ENCODE measurements at places on chromosomes 1 and 21.

DNA sequence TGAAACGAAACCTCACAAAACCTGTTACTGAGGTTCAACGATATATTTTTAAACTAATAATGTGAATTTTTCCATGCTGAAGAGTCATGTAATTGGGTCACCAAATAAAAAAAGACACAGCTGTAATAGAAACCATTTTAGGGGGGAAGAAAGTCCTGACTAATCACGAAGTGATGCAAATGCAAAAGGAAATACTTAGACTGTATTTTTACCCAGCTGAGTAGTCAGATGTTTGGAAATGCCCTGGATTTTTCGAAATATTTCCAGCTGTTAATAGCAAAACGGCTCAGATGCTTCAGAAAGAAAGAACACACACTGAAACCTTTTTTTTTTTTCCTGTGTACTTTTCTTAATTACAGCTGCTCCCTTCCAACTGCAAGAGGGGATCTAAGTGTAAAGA is 210.3 kb downstream of the SETD4 start:
- no peak for DNase-seq

DNA sequence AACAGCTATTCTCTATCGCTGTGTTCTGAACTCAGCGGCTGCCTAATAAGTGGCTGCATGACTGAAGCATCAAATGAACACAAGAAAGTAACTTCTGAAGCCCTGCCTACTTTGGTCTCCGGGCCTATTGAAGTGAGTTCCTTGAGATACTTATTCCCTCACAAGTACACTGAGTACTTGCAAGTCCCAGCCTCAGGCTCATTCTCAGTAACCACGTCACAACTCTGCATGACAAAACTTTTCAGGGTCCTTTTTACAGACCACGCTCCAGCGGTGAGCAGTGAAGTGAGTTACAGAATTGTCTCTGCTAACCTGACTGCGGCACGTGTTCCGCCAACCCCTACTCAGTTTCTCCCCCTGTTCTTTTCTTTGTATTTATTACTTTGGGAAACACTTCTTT is 1342.7 kb upstream of the ADGRL4 start:
- DNase-seq = no peak

DNA sequence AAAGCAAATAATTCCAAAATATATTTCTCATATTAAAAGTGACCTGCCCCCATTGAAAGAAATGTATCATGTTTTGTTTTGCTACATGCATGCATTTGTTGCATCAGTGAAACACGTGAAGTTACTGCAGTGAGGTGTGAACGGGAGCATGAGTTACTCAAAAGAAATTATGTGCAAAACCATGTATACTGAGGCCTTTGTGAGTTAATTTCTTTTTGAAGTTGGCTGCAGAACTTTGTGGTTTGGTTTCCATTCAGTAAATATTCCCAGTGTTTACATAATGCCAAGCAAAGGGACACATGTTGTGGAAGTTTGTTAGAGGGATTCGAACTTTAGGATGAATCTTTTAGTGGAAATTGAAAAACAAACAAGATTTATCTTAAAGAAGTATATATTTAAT is 619.4 kb upstream of the ADAMTS5 start:
- no peak for DNase-seq

GRCh38 chr1:2319291-2319690 is 72.1 kb downstream of the MORN1 start:
- no peak for DNase-seq

DNA sequence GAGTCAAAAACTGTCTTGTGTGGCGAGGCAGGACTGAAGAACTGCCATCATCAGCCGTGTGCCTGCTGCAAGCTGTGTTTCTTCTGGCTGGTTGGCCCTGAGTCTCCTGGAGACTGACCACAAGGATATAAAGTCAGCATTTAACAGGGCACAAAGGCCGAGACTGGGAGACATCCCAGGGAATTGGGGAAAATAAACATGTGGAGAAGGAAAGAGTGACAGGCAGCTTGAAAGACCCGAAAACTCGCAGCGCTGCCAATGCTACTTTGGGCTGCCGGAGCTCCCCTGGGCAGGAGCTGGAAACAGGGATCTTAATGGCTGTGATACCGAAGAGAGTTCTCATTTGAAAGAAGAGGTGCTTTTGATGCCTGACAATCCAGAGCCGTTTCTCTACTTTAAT is 125.3 kb upstream of the HMGB4 start:
- no peak for DNase-seq

DNA sequence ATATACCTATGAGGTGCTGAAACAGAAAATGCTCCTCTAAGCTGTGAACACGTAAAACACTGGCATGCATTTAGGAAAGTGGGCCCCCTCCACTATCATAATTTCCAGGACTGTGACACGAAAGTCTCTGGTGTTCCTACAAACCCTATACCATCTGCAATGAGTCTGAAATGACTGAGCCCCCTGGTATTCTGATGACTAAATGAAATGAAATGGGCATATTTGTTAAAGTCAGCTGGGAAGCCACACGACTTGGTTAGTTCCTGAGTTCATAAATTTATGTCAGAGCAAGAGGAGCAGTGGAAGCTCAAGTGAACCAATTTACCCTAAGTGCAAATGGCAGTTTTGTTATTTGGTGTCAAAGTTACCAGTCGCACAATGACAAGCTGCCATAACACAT is 182.3 kb downstream of the KCTD3 start:
- DNase-seq = no peak

GRCh38 chr1:150187560-150187931 is 37.8 kb downstream of the PLEKHO1 start:
- no peak for DNase-seq

- DNase-seq = no peak
Observed at GRCh38 chr21:28714777-28715464, 277.8 kb downstream of the LTN1 start.
